CD14-positive monocyte (primary cell): ENCODE measurements at places on chromosomes 16 and 17.

DNA sequence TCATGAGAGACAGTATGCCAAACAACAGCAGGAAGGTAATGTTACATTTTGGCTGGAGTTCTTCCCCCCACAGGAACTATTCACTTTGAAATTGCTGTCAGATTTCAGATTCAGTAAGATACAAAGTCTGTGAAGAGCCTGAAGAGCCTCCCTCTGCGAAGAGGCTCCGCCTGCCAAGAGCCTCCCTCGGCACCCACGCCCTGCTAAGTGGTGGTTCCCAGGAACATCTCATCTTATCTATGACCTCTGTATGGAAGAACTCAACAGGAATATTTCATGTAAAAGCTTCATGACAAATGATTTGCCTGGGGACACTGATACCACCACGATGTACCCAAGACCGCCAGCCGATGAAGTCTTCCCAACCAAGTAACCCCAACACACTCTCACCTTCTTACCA is 3.2 kb downstream of the ZC3H7A start:
- no peak for DNase-seq

DNA sequence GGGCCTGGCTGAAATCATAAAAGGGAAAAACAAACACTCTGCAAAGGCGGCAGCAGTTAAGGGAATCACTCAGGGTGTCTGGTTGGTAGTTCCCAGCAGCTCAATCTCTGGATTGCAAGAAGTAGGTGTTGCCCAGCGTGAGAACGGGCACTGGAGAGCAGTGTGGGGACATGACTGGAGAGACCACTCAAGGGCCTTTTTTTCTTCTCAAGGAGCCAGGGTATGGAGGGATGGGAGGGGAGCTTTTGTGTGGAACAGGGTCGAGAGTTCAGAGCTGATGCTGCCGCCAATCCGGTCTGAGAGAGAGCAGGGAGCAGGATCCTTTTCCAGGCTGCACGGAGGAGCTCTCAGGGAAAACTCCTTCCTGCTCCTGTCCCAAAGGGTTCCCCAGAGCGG is 15.2 kb downstream of the SCNN1B start:
- DNase-seq: no peak

DNA sequence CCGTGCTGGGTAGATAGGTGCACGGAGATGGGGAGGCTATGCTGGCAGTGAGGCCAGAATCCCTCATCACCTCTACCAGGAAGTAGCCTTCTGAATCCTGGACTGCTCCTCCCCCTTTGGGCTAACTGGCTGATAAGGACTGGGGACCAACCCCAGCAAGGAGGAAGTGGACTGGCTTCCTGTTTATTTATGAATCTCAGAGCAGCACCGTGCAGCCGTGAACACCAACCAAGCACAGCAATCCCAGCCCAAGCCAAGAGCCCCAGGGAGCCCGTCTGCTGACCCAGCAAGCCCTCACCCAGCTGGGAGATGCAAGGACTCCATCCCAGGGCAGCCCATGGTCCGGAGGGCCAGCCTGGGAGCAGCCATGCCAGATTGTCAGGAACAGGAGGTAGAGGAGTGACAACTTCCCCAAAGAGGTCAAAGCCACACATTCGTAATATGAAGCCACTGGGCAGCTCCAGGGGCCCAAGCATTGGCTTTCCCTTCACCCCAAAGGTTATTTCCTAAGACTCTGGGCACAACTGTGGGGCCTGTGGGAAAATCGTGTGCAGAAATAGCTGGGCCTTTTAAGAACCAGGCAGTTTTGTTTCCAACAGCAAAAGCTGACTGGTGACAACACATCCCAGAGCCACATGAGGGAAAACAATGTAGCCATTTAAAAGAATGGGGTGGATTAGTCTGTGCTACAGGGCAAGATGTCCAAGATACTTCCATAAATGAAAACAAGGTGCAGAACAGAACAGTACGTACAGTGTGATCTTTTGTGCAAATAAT is 23.9 kb downstream of the PHB1 start:
- peak; percentile 86 for DNase-seq

GRCh38 chr17:42248351-42249179 is 27.6 kb downstream of the STAT5B start:
- DNase-seq: peak; percentile 91

GRCh38 chr16:70427786-70428177 is 11.1 kb downstream of the ST3GAL2 start:
- no peak for DNase-seq

DNA sequence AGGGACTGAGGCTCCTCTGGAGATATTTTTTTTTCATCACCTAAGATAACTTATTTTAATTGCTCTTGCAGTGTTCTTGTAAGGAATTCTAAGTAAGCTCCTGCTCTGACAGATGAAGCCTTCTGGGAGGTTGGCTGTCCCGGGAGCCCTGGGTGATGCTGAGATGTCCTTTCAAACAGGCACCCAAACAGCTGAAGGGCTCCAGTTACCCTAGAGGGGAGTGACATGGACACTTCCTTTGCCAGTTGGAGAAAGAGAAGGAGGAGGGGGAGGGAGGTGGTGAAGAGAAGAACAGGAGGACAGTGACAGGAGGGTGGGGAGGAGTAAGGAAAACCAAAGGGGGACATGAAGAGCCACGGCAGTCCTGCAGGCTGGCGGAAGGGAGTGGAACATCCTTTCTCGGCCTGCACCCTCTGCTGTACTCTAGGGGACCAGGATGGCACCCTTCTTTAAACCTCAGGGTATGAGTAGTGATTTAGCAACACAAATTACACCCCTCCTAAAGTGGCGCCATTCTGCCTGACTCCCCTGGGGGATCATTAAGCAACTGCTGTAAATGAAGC is 51.8 kb downstream of the MYH3 start:
- DNase-seq: no peak

- DNase-seq: no peak
Observed at GRCh38 chr16:50989047-50989446, 162.0 kb downstream of the SALL1 start.

DNA sequence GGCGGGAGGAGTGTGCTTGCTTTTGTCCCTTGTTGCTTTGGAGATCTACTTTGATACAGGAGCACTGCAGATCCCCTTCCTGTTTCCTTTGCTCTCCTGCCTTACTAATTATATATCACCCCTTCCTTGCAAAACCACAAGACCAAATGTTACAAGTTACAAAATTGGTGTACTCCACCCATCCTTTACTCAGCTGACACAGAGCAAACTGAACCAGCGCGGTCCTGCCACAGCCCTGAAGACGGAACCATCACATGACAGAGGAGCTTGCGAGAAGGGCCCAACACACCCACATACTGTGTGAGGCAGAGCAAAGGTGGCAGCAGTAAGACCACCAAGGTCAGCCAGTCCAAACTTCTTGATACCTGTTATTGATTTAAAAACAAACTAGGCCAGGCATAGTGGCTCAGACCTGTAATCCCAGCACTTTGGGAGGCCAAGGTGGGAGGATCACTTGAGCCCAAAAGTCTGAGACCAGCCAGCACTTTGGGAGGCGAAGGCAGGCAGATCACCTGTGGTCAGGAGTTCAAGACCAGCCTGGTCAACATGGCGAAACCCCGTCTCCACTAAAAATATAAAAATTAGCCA is 33.2 kb downstream of the CYTH1 start:
- DNase-seq: peak; percentile 97

DNA sequence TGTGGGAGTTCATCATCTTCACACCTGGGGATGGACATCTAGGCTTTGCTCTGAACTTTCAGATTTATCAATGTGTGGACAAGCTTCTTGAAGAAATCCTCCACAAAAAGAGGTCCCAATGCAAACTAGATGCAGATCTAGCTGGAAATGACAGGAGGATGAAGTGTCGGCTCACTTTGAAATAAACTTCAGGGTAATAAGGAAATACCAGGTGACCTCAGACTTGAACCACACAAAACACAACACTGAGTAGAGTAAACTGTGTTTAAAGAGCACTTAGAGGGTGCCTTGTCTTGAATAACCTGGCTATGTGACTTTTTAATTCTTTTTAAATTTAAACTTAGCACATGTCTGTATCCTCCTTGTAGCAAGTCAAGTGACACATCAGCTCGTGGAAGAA is 27.2 kb upstream of the TEKT3 start:
- DNase-seq: no peak

GRCh38 chr16:29993191-29993902 is 2.1 kb downstream of the HIRIP3 start:
- no peak for DNase-seq

- DNase-seq: no peak
Observed at GRCh38 chr16:23668873-23669272, 9.8 kb upstream of the PLK1 start.

GRCh38 chr16:53061701-53062159 is 6.9 kb downstream of the CHD9 start:
- peak; percentile 53 for DNase-seq

- DNase-seq: peak; percentile 78
Observed at GRCh38 chr17:81119223-81120148, 45.8 kb upstream of the PVALEF start.

DNA sequence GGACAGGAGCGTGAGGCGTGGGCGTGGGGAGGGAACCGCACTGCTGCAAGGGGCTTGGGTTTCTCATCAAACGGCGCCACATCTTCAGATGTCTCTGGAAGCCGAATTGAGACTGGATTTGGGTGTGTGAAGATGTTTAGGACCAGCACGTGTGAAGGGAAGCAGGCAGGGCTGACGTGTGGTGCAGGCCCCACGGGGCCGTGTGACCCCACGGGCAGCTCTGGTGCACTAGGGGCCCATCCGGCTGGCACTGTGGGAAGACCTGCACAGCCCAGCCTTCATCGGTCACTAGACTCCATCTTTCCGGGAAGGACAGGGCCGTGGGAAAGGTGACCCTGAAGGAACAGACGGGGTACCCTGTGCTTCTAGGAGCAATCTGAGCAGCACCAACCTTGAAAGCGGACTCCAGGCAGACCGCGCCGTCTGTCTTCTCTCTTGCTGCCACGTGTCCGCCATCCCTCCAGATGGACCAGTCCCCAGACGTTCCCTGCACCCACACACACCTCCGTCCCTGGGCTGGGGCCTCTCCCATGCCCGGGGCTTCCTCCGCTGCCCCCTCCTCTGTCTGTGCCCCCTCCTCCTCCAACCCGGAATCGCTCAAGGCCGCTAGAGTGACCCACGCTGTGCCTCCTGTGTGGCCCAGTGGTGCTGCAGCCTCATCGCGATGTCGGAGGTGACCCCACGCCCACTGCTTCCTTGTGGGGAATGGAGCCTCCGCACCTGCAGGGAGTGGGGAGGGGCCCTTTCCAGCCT is 23.4 kb upstream of the CBFA2T3 start:
- no peak for DNase-seq

DNA sequence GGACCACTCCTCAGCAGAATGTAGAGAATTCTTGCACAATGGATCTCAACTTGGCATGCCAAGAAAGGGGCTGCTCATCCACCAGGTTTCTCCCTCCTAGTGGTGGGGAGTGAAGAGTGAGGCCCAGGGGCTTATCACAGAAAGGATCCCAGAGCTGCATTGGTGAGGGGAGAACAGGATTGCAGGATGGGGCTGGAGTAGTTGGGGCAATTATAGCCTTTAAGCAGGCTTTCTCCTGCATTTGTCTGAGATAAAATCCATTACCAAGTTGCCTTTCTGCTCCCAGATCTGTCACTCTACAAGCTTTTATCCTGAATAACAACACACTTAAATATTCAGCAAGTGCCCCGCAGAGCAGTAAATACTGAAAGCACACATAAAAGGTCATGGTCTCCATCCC is 130.8 kb upstream of the CES5A start:
- DNase-seq: no peak

DNA sequence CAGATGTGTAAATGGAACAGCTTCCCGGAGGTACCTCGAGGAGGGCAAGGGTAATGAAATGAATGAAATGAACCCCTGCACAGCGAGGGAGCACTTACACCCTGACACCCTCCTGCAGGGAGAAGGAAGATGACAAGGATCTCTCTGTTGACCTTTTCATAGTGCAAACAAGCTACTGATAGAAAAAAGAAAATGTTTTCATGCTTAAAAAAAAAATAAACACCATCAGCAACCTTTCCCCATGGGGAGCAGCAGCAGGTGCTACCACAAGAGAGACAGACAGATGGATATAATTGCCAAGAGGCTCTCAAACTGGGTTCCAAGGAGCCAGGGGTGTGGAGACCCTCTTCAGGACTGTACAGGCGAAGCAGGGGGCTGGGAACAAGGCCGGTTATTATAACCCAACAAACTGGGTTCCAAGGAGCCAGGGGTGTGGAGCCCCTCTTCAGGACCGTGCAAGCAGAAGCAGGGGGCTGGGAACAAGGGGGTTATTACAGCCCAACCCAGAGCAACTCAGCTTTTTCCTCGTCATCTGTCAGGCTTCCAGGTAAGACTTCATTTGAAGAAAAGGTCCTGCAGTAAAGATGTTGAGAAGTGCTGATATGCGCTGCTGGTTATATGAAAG is 718 bp upstream of the RPH3AL start:
- DNase-seq: no peak

DNA sequence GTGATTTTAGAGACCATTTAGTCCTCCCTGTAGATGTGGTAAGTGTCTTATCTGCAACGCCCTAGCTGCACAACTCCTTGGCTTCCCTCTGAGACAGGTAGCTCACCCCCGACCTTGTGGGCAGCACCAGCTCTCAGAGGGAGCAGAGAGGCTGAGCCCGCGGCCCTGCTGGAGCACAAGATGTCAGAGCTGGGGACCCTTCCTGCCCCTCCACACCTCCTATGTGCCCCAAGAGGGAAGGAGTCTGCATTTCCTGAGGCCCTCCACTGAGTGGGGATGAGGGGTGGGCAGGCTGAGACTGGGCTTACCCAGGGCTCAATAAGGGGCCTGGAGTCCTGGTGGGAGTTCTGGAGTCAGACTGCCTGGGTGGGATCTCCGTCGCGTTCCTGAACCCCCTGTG is 12.2 kb upstream of the ADGRG1 start:
- DNase-seq: no peak

DNA sequence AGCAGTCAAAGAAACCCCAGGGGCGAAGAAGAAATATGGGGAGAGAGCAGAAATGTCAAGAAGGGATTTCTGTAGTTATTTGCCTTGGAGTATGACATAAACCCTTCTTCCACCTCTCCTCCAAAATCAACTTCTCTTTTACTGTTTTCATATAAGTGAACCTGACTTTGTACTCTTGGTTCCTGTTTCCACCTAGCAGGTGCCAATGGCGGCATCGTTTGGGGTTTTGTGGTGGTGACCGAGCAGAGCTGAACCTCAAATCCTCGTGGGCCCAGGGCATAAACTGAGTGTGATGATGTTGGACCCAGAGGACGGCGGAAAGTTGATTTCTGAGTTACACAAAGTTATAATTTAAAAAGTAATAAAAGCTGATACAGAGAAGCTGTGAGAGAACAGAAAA is 39.6 kb upstream of the PSMD7 start:
- no peak for DNase-seq

DNA sequence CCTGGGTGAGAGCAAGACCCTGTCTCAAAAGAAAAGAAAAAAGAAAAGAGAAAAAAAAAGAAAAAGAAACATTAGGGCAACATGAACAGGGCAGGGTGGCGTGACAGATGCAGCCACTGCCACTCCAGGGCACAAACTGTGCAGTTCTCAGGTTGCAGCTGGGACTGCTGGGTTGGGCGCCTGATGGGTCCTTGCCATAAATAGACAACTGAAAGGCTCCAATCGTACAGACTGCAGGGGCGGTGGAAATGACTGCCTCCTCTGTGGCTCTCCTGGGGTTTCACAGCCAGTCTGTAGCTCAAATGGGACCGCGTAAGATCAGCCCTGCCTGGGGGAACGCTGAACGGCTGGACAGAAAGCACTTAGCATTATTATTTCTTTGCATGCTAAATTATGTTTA is 130.7 kb downstream of the CPPED1 start:
- DNase-seq: no peak

- no peak for DNase-seq
Observed at GRCh38 chr17:76696763-76697701, 13.7 kb downstream of the MXRA7 start.

GRCh38 chr17:66364990-66365490 is 62.6 kb downstream of the PRKCA start:
- DNase-seq: no peak

GRCh38 chr16:21523411-21524067 is 75.8 kb upstream of the METTL9 start:
- no peak for DNase-seq

GRCh38 chr16:87947356-87948118 is 3.7 kb upstream of the BANP start:
- no peak for DNase-seq
